ENCODE measurements at places on chromosomes 4 and X. TPM values are rescaled to one million over a fixed set of nuclear protein-coding genes. Genes with fewer than 3 reads are reported as not detected.

DNA sequence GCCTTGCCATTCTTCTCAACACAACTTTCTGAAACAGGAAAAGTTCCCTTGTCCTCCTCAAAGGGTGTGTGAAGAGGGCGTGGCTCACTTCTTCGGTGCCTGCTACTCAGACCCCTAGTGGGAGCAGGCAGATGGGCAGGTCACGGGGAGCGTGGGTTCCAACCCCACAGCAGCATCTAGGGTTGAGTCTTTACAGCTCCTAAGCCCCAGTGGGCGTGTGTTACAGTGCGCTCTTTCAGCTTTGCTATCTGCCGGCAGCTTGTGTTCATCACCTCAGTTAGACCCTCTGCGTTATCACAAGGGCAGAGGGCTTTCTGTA, 57.5 kb upstream of the KLF3 start:
- H3K4me3 ChIP-seq, result no peak overlapping the region
- H3K4me1 ChIP-seq, result peaks cover 21% of the 10 kb centered on the region
- H3K27me3 ChIP-seq, result no peaks in the 10 kb centered on the region
- H3K36me3 ChIP-seq, result no peaks in the 10 kb centered on the region
- DNase-seq, result no peak

FAM9B gene
- total RNA-seq, result not detected

DNA sequence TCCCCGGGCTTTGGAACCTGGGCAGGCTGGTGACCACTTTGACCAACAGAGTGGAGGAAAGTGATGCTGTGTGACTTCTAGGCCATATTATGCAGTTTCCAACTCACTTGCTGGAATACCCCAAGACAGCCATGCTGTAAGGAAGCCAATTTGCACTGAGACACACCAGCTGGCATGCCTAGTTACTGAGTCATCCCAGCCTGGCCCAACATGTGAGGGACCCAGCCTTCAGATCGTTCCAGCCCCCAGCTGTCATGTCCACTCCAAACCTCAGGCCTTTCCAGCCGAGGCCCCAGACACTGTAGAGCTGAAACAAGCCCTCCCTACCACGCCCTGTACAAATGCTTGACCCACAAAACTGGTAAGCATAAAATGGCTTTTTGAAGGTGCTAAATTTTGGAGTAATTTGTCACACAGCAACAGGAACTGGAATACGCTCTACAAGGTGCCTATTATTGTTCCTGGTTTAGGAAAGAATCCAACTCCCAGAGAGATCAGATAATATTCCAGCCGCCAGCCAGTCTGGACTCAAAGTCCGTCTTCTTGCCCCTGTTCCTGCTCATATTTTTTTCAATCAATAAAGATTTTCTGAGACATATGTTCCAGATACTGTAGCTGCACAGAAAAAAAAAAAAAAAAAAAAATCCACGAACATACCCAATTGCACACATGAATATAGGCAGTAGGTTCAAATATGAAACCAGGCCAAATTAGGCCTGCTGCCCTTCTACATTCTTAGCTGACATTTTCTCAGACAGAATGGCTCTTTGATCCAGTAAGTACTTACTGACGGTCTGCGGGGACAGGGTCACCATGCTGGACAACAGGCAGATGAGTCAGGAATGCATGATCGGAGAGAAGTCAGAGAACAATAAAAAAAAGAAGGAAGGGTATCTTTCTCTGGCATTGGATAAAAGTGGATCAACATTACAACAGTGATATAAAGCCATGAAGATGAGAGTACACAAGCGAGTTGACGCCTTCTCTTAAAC, 35.1 kb downstream of the SH3KBP1 start:
- H3K27ac ChIP-seq, result no peak overlapping the region
- H3K4me1 ChIP-seq, result no peaks in the 10 kb centered on the region
- no peaks in the 10 kb centered on the region for H3K36me3 ChIP-seq
- no peak overlapping the region for H3K4me3 ChIP-seq
- no peak for DNase-seq

GPC3 gene
- 874 TPM for total RNA-seq

DNA sequence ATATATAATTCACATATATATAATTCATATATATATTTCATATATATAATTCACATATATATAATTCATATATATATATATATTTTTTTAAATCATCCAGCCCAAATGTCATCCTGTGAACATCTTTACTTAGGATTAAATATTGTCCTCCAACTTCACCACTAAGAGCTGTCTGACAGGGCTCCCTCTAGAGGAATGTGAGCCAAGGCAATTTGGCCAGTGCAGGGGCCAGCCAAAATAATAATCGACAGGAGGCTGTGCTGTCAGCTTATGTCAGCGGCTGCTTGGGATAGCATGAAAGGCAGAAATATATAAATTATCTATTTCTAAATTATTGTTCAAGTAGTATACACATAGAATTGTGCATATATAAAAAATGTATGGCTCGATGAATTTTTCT, 29.5 kb downstream of the EGFL6 start:
- no peaks in the 10 kb centered on the region for H3K27me3 ChIP-seq
- H3K4me3 ChIP-seq, result no peak overlapping the region
- H3K4me1 ChIP-seq, result no peaks in the 10 kb centered on the region

H2AZ1 gene
- 361 TPM for total RNA-seq

SOX3 gene
- not detected for total RNA-seq

DNA sequence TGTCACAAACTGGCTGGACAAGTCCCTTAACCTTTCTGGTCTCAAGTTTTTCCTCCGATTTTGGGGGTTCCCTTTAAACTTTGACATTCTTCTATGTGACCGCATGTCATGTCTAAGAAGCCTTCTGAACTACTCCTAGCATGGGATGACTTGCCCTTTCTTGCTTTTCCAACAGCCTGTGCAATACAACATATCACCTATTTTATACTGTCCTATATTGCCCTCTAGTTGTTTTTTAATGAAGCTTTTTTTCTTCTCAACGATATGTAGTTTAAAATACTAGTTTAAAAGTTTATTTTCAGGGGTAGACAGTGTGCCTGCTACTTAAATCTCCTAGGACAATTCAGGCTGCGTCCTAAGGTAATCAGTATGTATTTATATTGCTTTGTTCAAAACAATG, 1.0 kb upstream of the IGBP1 start:
- H3K4me1 ChIP-seq, result peaks cover 6% of the 10 kb centered on the region
- DNase-seq, result no peak
- H3K4me3 ChIP-seq, result no peak overlapping the region
- no peak overlapping the region for H3K27ac ChIP-seq
- H3K36me3 ChIP-seq, result no peaks in the 10 kb centered on the region

- H3K36me3 ChIP-seq, result no peaks in the 10 kb centered on the region
- H3K27me3 ChIP-seq, result no peaks in the 10 kb centered on the region
- no peaks in the 10 kb centered on the region for H3K4me1 ChIP-seq
- DNase-seq, result no peak
- no peak overlapping the region for H3K27ac ChIP-seq
Observed at GRCh38 chrX:86322913-86323312, 174.7 kb downstream of the DACH2 start.

- H3K36me3 ChIP-seq, result no peaks in the 10 kb centered on the region
- DNase-seq, result no peak
- no peaks in the 10 kb centered on the region for H3K27me3 ChIP-seq
- no peak overlapping the region for H3K4me3 ChIP-seq
- no peak overlapping the region for H3K27ac ChIP-seq
- H3K4me1 ChIP-seq, result peaks cover 11% of the 10 kb centered on the region
Observed at GRCh38 chr4:182547435-182547834, 304.2 kb downstream of the TENM3 start.

- no peaks in the 10 kb centered on the region for H3K36me3 ChIP-seq
- H3K27me3 ChIP-seq, result no peaks in the 10 kb centered on the region
- H3K4me1 ChIP-seq, result peaks cover 9% of the 10 kb centered on the region
- DNase-seq, result no peak
Observed at GRCh38 chr4:95409127-95409526, 139.6 kb downstream of the UNC5C start.

DNA sequence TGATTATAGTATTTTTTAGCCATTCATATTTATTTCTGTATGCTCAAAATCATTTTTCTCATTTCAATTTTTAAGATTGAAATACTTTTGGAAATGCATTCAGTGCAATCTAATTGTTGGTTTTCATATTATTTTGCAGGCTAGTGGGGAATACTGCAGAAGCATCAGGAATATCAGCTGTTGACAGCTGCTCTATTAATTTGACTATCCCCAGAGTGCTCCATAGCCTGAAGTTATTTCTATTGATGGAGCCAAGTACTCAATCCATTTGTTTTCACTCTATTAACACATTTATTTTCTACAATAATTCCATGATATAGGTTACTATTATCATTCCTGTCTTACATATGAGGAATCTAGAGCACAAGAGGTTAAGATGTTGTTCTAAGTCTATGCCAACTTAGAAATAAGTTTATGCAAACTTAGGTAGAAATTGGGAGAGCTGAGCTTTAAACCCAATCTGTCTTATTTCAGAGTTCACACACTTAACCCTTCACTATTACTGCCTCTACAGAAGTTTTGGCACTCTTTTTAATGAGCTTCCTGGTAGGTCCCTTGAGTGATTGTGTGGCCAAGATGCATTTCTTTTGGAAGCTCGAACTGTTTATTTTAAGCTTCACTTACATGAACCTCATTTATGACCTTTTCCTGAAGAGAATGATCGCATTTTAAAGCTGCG, 65.6 kb upstream of the PCDH18 start:
- no peak overlapping the region for H3K27ac ChIP-seq
- DNase-seq, result no peak
- no peak overlapping the region for H3K4me3 ChIP-seq
- no peaks in the 10 kb centered on the region for H3K27me3 ChIP-seq
- no peaks in the 10 kb centered on the region for H3K36me3 ChIP-seq
- H3K4me1 ChIP-seq, result peaks cover 5% of the 10 kb centered on the region

- H3K27me3 ChIP-seq, result no peaks in the 10 kb centered on the region
- no peak overlapping the region for H3K4me3 ChIP-seq
- no peak for DNase-seq
- no peak overlapping the region for H3K27ac ChIP-seq
Observed at GRCh38 chr4:124686279-124686678, 26.3 kb downstream of the ANKRD50 start.

- no peaks in the 10 kb centered on the region for H3K36me3 ChIP-seq
- H3K27ac ChIP-seq, result peak overlapping the region; percentile 79
- peak; percentile 33 for DNase-seq
Observed at GRCh38 chrX:149830192-149830873, 48.6 kb downstream of the MAGEA9 start.

DUSP21 gene
- total RNA-seq, result not detected

GRIA3 gene
- total RNA-seq, result 2.9 TPM

DNA sequence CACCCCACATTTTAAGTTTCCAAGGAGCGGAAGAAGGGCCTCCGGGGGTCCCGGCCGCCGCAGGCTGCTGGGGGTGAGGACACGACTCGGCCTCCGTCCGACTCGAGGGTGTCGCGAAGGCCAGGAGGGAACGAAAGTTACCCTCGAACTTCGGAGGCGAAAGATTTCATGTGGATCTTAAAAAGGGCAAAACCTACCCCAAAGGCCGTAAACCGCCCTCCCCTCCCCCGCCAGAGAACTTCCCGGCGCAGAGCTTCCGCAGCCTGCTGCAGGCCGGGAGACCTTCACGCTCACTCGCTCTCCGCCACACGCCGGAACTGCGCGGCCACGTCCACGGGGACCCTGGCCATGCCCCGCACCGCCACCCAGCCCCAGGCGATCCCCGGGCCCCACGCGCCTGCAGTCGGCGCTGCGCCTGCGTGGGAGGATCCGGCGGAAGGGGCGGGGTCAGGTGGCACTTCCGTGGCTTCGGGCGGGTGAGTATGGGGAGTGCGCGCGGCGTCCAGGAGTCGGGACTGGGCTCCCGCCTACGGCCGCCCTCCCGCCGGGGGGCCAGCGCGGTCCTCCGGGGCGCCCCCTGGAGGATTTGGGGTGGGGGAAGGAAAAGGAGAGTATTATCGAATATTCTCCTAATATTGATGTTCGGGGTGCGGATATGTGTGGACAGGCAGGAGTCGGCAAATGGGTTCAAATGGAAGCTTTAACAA, at the start of gene MMAA:
Gene MMAA, plus strand, starts transcription at position 454 of the 707 bp plus-strand sequence. CDS start 19,755 bp downstream, outside the sequence.
- H3K4me3 ChIP-seq, result peak within 1 kb of the TSS; percentile 72
- H3K27me3 ChIP-seq, result no peaks in the 10 kb centered on the region
- peaks cover 16% of the 10 kb centered on the region for H3K4me1 ChIP-seq
- DNase-seq, result peak; percentile 98

Measured in hepatocyte (in vitro differentiated cells).